ENCODE measurements at places on chromosomes 1 and 21.

DNA sequence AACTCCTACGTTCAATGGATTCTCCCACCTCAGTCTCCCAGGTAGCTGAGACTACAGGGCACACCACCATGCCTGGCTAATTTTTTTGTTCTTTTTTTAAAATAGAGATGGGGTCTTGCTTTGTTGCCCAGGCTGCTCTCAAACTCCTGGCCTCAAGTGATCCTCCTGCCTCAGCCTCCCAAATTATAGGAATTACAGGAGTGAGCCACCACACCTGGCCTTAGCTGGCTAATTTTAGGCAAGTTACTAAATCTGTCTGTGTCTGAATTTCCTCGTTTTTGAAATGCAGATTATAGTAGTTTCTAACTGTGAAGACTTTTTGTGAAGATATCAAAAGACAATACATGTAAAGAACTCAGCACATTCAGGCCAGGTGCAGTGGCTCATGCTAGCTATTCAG is 13.7 kb downstream of the ACBD6 start:
- no peak for DNase-seq

- peak; percentile 36 for DNase-seq
Measured at GRCh38 chr1:184388319-184388889, 1.6 kb downstream of the C1orf21 start.

GRCh38 chr1:47895279-47896125 is 101.7 kb downstream of the TRABD2B start:
- no peak for DNase-seq

GRCh38 chr1:223425550-223425949 is 32.3 kb downstream of the CCDC185 start:
- no peak for DNase-seq

DNA sequence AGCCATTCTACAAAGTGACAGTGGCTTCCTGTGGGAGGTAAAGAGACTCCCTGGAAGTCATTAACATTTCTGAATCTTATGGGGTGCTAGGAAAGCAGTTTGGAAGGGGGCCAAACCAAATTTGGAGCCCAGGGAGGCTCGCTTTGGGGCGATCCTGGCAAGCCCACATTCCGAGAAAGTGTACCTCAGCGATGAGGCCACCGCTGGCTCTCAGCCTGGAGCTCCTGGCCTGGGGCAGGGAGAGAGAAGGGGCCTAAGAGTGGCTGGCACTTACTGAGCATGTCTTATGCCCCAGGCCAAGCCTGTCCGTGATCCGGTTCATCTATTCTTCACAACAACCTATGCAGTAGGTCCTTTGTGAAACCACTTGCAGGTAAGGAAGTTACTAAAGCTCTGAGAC is 98.8 kb downstream of the CCDC185 start:
- peak; percentile 19 for DNase-seq

GRCh38 chr1:229264487-229264886 is 6.4 kb upstream of the RAB4A start:
- no peak for DNase-seq

- DNase-seq: no peak
Measured at GRCh38 chr1:203368624-203369451, 17.9 kb upstream of the FMOD start.
